ENCODE measurements at places on chromosomes 1 and 21. TPM values are rescaled to one million over a fixed set of nuclear protein-coding genes. Genes with fewer than 3 reads are reported as not detected.

Gene PALMD
- 16.7 TPM for polyA plus RNA-seq

Gene GPR25
- 0.16 TPM for polyA plus RNA-seq

Gene GBP1
- 58.6 TPM for polyA plus RNA-seq

Gene MMP23B
- 15.0 TPM for polyA plus RNA-seq

Gene C1QA
- 279 TPM for polyA plus RNA-seq

Gene NGF
- 0.47 TPM for polyA plus RNA-seq

Gene C1QC
- polyA plus RNA-seq = 125 TPM

Gene PCBP3
- polyA plus RNA-seq = 3.0 TPM

Gene NUP210L
- polyA plus RNA-seq = 0.03 TPM

Gene PRAMEF17
- not detected for polyA plus RNA-seq

Gene ZNF692
- polyA plus RNA-seq = 58.5 TPM

Gene FLG2
- not detected for polyA plus RNA-seq

Gene SLC35F3
- 0.09 TPM for polyA plus RNA-seq

Gene PODN
- 27.0 TPM for polyA plus RNA-seq

Gene VPS13D
- 19.7 TPM for polyA plus RNA-seq

Gene THEM5
- polyA plus RNA-seq = not detected

Gene HSPB7
- 11.5 TPM for polyA plus RNA-seq

Gene TMEM82
- not detected for polyA plus RNA-seq

Gene PADI4
- polyA plus RNA-seq = 22.5 TPM

Gene TEKT2
- 11.6 TPM for polyA plus RNA-seq

Gene CDKN2C
- polyA plus RNA-seq = 5.7 TPM

Gene FNDC10
- 2.5 TPM for polyA plus RNA-seq

Gene RGS13
- polyA plus RNA-seq = 0.53 TPM

Gene BCL2L15
- 7.0 TPM for polyA plus RNA-seq

Gene ITLN2
- polyA plus RNA-seq = 23.7 TPM

Gene ST6GALNAC5
- 8.9 TPM for polyA plus RNA-seq

Gene PTGER3
- polyA plus RNA-seq = 1.0 TPM

Gene CLCA4
- polyA plus RNA-seq = 0.16 TPM

Gene PLA2G2E
- not detected for polyA plus RNA-seq

Gene GIPC2
- 1.1 TPM for polyA plus RNA-seq

Gene ILDR2
- 0.06 TPM for polyA plus RNA-seq

Gene ADAMTS1
- polyA plus RNA-seq = 69.1 TPM

Gene G0S2
- polyA plus RNA-seq = 696 TPM

Gene SELP
- polyA plus RNA-seq = 12.1 TPM

Gene TIE1
- 31.9 TPM for polyA plus RNA-seq

Gene TAL1
- polyA plus RNA-seq = 8.8 TPM

Gene OR2C3
- under 0.01 TPM for polyA plus RNA-seq

Gene SLC35D1
- polyA plus RNA-seq = 3.4 TPM

Gene LDLRAD1
- 24.9 TPM for polyA plus RNA-seq

Gene KAZN
- 9.5 TPM for polyA plus RNA-seq

Gene UBE4B
- polyA plus RNA-seq = 19.4 TPM

Gene SPRR3
- polyA plus RNA-seq = 0.50 TPM

Gene TFF2
- polyA plus RNA-seq = not detected

Gene HORMAD1
- polyA plus RNA-seq = 0.26 TPM

Gene TMEM183A
- 29.4 TPM for polyA plus RNA-seq

Gene OR2T33
- polyA plus RNA-seq = not detected

Gene TCP10L
- 0.65 TPM for polyA plus RNA-seq

Gene ST6GALNAC3
- polyA plus RNA-seq = 8.4 TPM

Gene SLC45A1
- 1.2 TPM for polyA plus RNA-seq

Gene SPATA17
- polyA plus RNA-seq = 3.9 TPM

Measured in lung (tissue), 17 donors.